ENCODE measurements at places on chromosomes 4 and X.
A peak's percentile ranks its signal among the peaks of the same experiment; 100 is the strongest.

DNA sequence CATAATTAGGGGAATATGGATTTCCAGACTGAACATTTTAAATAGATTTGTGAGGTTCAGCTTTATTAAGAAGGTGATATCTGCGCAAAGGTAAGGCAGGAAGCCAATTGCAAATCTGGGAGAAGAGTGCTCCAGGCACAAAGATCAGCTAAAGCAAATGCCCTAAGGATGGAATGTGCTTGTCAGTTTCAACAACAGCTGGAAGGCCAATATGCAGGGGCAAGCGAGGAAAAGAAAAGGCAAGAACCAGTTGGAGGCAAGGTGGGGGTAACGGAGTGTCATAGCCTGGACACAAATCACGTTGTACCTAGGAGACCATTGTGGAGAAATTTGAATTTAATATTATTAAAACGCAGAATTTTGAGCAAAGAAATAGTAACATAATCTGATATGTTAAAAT is 1710.3 kb upstream of the PCDH7 start:
- no peak for DNase-seq

DNA sequence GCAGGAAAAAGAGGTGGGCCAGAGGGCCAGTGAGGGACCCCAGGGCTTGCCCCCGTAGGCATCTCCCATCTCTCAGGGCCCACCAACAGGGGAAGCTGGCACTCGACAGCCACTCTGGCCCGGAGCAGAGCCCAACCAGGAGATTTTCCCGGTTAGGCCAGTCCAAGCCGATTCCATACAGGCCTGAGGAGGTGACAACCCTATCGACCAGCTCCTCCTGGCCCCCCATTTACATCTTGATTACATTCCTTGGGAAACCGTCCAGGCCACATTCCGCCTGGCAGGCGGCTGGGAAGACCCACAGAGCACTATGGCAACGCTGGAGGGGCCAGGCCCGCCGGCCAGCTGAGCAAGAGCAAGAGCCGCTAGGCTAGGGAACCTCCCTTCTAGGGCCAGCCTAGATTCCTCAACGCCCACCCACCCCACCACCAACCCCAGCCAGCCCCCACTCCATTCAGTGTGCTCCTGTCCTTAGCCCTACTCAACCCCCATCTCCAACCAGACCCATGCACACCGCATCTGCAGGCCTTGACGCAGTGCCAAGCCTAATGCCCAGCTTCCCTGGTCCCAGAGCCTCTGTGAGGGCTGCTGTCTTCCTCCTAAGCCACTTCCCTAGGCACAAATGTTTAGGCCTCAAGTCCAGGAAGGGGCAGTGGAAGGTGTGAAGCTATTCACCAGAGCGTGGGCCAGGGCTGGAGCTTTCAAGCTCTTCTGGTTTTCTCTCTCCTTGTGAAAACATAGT is 161.2 kb downstream of the EFNB1 start:
- DNase-seq = no peak

- DNase-seq = no peak
Measured at GRCh38 chrX:85698921-85699320, 319.5 kb upstream of the POF1B start.

DNA sequence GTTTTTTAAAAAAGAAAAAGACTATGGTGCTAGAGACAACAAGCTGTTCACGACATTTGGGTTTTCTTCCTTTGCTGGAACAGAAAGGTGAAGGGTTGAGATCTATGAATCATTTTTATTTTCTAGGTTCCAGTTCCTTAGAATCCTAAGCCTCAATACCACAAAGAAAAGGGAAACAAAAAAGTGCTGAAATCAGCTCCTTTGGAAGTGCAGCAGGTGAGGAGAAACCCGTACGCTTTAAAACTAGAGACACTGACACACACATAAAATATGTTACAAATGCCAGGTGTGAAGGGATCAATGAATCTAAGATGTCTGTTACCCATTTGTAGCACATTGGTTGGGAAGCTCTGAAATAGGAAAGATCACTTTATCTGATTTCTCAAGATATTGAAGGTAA is 125.2 kb downstream of the AREG start:
- no peak for DNase-seq

GRCh38 chr4:90061881-90062280 is 65.3 kb upstream of the CCSER1 start:
- no peak for DNase-seq

DNA sequence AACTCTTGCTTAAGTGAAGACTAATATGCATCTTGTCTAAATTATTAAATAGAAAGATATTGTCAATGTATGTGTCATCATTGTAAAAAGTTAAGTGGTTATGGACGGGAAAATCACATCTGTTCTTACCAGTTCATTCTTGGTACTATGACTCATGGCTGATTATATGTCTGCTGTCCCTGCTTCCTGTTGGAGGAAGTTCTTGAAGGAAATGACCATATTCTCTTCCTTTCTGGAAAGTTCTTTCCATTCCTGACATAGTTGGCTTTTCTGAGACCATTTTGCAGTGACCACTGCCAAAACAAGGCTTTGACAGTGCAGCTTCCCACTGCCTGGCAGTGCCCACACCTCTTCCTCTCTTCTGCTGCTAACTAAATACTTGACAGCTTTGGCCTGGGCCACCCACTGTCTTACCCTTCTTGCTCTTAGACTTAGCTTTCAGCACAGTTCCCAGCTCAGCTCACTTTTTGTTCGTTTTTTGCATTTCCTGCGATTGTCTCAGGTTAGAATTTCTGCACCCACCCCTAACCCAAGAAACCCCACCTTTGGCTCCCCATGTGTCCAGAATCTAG is 13.2 kb upstream of the CLDN24 start:
- DNase-seq = peak; percentile 83

- DNase-seq = peak; percentile 3
Measured at GRCh38 chr4:83536362-83537272, 709 bp downstream of the GPAT3 start.

GRCh38 chr4:8506373-8507195 is 66.0 kb downstream of the TRMT44 start:
- no peak for DNase-seq

- no peak for DNase-seq
Measured at GRCh38 chr4:8690216-8691150, 97.9 kb downstream of the CPZ start.

DNA sequence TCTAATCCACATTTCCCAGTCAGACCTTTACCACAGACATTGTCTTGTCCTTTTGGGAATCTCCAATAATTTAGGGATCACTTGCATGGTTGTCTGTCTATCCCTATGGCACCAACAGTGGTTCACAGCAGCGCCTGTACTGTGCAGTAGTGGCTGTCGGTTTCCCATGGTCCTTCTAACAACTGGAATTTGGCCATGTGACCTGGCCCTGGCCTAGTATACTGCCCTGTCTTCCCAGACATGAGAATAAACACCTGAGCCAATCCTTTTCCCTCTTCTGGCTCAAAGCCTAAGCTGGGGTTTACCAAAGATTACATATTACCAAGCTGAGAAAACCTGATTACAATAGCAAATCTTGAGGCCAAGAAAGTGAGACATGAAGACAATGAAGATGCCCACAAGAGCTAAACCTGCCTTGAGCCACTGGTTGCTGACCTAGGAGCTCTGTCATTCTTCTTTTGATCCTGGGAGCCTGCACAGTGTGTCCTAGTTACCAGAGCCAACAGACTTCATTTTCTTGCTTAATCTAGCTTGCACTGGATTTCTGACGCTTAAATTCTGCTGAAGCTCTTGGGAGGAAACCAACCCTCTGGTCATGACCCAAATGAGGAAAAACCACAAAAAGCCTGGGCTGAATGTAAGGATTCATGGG is 92.1 kb downstream of the SCD5 start:
- no peak for DNase-seq
